ENCODE measurements at places on chromosomes 7 and 10.

DNA sequence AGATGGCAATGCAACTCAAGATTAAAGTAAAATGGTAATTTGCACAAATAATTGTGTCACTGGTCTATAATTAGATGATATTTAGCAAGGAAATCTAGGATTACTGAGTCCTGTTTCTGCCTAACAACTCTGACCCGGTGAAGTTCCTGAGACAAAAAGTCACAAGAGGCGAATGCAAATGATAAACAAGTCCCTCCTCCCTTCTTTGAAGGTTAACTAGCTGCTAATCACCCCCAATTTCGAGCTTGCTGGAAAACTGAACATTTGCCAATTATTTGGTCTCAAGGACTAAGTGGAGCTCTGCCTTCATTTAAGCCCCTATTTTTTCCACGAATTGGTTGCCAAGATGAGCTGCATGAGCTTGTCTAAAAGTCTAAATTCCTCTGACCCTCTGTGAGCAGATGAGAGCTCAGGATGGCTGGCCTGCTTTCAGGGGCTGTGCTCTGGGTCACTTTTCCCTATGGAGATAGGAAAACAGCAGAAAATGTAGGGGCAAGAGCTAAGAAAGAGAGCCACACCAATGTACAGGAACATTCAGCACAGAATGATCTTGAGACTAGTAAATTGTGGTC is 127.3 kb downstream of the MBL2 start:
- DNase-seq: no peak

DNA sequence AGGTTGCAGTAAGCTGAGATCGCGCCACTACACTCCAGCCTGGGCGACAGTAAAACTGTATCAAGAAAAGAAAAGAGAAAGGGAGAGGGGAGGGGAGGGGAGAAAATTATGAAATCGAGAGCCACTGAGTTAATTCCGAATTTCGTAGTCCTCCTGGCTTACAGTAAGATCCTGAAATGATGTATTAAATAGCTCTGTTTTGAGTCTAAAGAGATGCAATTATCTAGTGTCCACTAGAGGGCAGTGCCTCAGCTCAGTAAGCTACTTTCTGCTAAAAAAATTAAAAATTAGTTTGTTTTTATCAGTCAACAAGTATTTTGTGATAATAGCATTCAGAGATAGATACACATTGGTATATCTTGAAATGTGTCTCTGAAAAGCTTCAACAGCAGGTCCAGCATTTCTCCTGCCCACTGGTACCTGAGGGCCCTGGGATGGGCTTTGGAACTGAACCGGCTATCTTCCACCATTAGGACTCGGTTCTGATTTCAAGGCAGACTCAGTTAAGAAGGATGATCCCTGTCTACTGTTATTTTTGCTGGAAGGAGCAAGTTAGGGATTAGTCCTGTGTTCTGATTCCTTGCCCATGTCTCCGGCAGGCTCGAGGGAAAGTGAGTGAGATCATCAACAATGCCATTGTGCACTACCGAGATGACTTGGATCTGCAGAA is 19.5 kb downstream of the TSPAN33 start:
- DNase-seq: peak; percentile 81

DNA sequence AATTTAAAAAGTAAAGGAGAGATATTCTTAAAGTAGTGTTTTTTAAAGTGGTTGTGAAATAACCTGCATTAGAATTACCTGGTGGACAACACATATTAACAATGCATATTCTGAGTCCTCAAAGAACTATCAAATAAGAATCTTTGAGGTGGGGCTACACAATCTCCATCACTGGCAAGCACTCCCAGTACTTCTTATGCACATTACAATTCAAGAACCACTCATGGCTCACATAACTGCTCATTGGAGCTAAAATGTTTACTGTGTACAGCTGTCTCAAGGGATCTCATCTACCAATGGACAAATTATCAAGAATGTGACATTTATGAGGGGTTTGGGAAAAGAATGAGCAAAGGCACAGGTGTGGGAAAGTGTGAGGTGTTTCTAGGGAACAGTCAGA is 692.0 kb downstream of the PHTF2 start:
- DNase-seq: no peak

DNA sequence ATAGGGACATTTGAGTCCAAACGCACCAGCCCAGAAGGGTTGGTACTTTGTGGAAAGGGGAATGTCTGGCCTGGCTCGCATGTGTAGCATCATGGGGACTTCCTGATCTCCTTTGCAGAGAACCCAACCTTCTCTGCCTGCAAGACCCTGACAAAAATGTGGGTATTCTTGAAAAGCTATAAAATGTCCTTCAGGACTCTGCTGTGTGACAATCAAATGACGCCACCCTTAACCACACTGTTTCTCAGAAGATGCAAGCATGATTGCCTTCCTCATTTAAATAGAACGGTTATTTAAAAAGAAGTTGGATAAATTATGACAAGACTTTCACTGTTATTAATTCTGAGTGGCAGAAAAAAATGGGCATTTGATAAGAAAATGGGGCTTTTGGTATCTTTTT is 15.1 kb upstream of the GPR15LG start:
- DNase-seq: no peak

- DNase-seq: no peak
Measured at GRCh38 chr7:89145801-89146200, 350.3 kb upstream of the TEX47 start.

- no peak for DNase-seq
Measured at GRCh38 chr10:9615189-9615588, 1402.5 kb upstream of the CELF2 start.

GRCh38 chr7:73397521-73398281 is 35.9 kb upstream of the FZD9 start:
- DNase-seq: no peak

DNA sequence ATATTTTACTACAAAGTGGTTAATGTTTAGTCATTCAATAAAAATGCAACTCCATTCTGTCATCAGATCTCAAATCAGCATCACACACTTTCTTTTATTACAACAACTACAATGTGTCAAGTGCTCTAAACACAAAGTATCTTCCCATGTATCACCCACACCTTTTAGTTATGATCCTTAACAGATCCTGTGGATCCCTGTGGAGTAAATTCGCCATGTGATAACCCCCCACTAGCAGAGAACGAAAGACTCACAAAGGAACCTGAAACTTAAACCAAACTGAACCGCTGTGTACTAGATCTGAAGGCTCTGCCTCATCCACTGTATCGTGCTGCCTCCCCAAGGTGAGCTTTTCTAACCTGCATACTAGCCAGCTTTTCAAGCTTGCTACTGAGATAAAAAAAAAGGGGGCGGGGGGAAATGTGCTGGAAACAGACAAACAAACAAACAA is 1.7 kb downstream of the DPY19L1 start:
- peak; percentile 45 for DNase-seq

DNA sequence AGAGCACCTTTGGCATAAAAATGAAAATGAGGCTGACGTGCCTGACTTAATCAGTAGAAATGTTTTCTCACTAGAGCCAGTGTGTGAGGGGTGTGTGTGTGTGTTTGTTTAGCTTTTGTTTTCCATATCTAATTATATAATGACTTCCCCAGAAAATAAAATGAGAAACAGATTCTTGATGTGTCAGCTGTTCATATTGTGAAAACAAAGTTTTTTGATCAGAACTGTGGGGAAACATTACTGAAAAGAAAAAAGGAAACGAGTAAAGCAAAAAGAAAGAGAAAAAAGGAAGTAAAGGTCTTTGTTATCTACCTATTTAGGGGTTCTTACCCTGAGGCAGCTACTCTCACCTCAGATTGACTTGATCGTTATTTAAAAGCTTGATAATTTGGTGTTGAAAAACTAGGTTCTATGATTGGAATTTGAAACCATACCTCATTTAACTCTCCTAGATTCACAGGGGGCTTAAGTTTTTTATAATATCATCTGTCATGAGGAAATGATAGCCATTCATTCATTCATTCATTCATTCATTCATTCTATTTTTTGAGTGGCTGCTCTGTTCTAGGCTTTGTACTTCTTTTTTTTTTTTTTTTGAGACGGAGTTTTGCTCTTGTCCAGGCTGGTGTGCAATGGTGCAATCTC is 58.0 kb downstream of the CREM start:
- DNase-seq: peak; percentile 8

DNA sequence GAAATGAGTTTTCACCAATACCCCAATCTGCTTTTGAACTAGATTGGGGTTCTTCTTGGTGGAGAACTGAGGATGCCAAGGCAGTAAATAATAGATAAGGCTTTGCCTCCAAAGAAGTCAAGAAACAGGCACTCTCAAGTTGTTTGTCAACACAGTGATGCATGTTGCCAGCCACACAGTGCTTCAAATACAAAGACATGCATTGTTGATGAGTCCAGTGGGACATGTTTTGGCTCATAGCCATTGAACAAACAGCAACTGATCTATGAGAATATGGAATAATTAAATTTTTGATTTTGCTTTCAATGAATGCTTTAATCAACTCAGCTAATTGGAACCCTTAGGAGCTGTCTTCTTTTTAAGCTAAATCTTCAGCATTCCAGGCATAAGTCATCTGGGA is 346.4 kb downstream of the THSD7A start:
- DNase-seq: no peak

- DNase-seq: no peak
Measured at GRCh38 chr10:107022600-107023354, 141.7 kb downstream of the SORCS1 start.

Measured in NAMALWA (cell line).